ENCODE measurements at places on chromosomes 7 and 10.

DNA sequence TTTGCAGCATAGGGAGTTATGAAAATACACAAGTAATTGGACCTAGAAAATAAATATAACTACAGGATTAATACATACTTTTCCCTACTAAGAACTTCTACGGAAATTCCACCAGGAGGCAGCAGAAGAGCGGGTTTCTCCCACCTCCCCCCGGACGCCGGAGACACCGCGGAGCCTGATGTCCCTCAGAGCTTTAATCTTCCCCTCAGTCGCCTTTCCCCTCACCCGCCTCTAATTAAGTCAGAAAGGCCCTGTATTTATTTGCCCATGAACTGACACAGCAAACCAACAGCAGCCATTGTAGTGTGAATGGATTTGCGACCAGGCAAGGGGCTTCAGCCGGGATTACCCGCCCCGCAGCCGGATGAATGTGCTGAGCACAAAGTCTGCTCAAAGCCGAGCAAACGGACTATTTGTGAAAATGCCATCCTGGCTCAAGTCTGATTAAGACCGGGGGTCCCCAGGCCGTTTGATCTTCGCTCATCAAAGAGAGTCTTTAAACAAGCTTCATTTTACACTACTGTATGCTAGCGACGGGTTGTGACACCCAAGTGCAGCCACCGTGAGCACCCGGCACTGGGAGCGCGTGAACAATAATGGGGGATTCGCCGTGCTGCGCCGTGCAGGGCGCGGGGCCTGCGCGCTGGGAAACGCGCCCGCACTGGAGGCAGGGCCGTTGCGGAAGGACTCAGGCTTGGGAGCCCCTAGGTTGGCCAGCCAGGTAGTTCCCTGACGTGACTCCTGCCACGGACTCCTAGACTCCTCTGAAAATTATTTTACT lies 5.6 kb upstream of the DKK1 start:
- DNase-seq = no peak

GRCh38 chr10:101993651-101994200 lies 62.2 kb downstream of the ARMH3 start:
- no peak for DNase-seq

- no peak for DNase-seq
These were observed 36.9 kb downstream of the STK32C start for GRCh38 chr10:132270721-132271457.

- no peak for DNase-seq
These were observed 749.4 kb downstream of the AUTS2 start for GRCh38 chr7:70347463-70348254.

DNA sequence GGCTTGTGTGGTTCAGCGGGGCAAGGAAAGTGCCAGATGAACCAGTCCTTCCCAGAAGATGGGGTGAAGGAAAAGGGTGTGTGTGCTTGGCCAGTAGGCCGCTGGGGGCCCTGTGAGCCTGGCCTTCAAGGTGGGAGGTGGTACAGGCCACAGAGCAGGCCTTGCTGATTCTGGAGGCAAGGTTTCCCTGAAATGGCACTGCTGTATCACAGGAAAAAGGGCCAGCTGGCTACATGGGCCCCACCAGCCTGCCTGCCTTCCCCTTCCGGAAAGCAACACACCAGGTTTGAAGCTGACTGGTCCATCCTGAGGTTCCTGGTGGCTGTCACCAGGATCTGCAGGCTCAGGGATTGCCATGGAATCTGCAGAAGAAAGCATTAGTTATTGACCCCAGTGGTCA lies 12.5 kb downstream of the MMRN2 start:
- no peak for DNase-seq

DNA sequence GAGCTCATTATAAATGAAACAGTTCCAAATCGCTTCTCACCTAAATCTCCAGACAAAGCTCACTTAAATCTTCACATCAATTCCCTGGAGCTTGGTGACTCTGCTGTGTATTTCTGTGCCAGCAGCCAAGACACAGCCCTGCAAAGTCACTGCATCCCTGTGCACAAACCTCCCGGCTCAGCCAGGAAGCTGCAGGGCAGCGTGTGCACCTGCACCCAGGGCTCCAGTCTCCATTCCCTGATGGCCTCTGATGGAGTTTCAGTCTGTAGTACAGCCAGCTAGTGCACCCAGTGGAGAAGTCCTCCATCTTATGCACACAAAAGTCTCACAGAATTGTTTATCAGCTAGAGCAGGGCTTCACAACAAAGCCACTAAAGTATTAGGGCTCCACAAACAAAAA lies 51.1 kb upstream of the PRSS58 start:
- no peak for DNase-seq

- no peak for DNase-seq
These were observed 14.7 kb downstream of the CDNF start for GRCh38 chr10:14822879-14823755.

DNA sequence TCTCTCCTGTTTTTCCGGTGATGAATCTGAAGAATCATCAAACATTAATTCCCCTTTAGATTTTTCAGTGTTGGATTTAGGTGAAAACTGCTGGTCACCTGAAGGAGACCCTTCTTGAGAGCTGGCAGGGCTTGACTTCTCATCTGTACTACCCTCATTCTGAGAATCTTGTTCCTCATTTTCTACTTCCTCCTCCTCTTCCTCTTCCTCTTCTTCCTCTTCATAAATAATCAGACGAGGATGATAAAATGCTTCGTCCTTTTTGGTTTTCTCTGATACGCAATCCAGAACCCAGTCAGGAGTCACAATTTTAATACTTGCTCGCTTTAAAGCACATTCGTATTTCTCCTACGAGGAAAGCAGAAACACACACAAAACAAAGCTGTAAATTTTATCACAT lies 26.9 kb downstream of the PAXIP1 start:
- DNase-seq = no peak

GRCh38 chr10:108358912-108359311 lies 1194.4 kb upstream of the SORCS1 start:
- DNase-seq = no peak

GRCh38 chr7:47337531-47337930 lies 244.4 kb downstream of the TNS3 start:
- DNase-seq = no peak
